Amygdala (tissue), 56 donors: ENCODE measurements at places on chromosomes 6 and 20.
A peak's percentile ranks its signal among the peaks of the same experiment; 100 is the strongest.

GRCh38 chr6:114997813-114998292 lies 655.0 kb upstream of the HS3ST5 start:
- DNase-seq = no peak

GRCh38 chr6:126812651-126813050 lies 305.8 kb upstream of the RSPO3 start:
- no peak for DNase-seq

- no peak for DNase-seq
These were observed 146.4 kb upstream of the ARID1B start for GRCh38 chr6:156630613-156631302.

- DNase-seq = no peak
These were observed 585.3 kb upstream of the FLRT3 start for GRCh38 chr20:14922503-14923267.

DNA sequence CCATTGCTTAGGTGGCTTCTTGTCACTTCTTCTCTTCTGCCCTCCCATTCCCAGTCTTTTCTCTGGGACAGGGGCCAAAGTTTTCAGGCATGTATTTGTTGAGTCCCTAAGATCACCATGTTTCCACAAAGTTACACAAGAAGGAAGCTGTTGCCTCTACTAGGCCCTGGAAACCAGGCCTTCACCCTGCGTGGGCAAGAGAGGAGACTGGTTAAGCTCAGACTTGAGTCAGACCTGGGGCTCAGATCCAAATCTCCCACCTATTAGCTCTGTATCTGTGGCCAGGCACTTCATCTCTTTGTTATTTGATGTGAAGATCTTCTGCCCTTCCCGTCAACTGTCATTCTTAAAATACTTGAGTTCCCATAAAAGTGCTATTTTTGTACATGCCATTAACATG lies 154.6 kb downstream of the SASH1 start:
- DNase-seq = no peak

- no peak for DNase-seq
These were observed 17.7 kb upstream of the DST start for GRCh38 chr6:56660381-56660730.

- DNase-seq = no peak
These were observed 31.3 kb downstream of the KLHL31 start for GRCh38 chr6:53634184-53634631.

DNA sequence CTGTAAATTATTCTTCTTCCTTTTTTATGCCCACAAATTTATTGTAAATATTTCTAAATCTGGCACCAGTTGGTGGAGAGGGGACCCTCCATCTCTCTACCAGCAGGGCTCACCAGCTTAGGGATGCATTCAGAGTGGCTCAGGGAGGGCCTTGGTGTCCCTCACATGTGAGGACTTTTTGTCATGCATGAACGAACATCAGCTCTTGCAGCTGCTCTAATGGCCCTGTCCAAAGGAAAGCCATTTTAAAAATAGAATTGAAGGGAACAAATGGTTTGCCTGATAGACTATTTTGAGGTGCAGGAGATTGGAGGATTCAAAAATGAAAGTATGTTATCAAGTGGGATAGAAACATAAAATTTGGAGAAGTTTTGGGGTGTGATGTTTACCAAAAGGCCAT lies 37.5 kb upstream of the KLHL31 start:
- no peak for DNase-seq

GRCh38 chr6:170438402-170438753 lies 114.7 kb downstream of the PSMB1 start:
- peak; percentile 30 for DNase-seq

DNA sequence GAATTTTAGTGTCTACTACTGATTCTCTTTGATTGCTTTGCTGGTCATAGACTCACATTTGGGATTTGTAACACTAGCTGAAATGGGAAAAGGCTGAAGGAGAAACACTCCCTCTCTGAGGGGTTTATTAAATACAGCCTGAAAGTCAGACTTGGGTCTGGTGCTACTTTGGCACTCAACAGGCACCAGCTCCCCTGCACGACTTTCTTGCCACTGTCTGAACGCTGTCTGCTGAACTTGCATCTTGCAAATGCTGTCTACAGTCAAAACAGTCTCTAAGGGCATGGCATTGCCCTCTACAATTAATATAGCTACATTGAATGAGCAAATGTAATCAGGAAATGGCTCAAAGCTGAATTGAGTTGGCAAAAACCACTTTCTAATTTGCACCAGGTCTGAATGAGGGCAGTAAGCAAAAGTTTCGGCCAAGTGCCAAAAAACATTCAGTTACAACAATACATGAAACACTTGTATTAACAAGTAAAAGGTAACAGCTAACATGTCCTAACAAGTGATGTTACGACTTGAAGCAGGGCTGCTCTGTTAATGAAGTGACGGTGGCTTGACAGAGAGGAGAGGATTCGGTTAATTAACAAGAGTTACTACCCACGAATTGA lies 119.5 kb downstream of the FOXC1 start:
- no peak for DNase-seq

DNA sequence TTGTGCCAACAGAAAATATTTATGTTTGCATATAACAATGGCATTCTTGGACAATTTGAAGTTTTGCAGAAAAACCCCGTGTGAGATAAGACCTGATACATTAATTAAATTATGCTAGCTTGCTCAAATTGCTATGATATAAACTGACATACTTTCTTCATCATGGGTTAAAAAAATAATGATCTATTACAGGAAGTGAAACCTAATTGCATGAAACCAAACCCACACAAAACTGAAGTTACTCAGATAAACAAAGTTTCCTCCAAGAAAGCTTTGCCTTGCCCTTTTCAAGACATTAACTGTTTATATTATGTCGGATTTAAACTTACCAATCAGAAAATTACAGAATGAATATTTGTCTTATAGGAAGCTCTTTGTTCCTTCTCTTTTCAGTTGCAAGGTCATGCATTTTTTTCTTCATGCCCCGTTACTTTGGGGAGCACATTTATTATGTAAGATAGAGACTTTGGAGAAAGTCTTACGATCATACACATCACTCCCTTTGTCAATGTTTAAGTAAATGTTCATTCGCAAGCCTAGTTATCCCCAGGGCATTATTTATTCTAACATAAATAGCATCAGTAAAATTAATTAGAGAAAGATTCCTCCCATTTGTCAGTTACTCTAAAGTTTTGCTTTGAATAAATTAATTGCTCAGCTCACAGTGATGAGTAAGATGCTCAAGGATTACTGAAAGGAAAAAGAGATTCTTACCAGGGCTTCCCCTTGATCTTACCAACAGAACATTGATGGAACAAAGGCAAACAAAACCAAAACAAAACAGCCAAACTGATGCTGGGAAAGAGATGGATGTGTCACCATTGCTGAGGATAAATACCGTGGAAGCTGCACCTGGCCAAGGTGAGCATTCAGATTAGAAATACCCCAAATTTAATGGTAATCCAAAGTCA lies 14.8 kb upstream of the TMEM244 start:
- no peak for DNase-seq

GRCh38 chr20:50226093-50226974 lies 35.7 kb downstream of the CEBPB start:
- no peak for DNase-seq

DNA sequence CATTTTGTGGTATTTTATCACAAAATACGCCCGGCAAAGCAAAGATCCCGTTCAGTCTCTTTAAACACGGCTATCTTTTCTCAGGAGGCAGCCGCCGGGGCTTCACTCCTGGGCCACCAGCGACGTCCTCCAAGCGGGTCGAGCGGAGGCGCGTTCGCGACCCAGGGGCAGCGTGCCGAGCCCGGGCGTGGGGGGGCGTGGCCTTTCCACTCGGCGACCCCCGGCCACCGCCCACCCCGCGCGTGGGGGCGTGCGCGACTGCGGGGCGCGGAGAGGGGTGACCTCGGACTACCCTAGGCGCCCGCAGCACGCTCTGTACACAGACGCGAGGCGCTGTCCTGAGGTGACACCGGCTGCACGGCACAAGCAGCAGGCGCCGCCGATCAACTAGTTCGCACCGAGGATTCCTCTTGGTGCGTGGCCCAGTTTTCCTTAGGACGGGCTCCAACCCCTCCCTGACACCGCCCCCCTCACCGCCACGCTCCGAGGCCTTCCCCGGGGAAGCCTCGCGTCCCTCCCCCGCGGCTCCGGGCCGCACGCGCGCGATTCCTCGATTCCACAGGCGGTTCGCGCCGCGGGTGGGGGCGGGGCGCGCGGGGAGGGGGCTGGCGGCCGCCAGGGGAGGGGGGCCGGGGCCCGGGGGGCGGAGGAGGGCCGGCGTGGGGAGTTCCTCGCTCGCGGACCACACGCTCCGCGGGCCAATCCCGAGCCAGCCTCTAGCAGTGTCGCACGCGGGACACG lies 1.1 kb upstream of the JARID2 start:
- peak; percentile 80 for DNase-seq

DNA sequence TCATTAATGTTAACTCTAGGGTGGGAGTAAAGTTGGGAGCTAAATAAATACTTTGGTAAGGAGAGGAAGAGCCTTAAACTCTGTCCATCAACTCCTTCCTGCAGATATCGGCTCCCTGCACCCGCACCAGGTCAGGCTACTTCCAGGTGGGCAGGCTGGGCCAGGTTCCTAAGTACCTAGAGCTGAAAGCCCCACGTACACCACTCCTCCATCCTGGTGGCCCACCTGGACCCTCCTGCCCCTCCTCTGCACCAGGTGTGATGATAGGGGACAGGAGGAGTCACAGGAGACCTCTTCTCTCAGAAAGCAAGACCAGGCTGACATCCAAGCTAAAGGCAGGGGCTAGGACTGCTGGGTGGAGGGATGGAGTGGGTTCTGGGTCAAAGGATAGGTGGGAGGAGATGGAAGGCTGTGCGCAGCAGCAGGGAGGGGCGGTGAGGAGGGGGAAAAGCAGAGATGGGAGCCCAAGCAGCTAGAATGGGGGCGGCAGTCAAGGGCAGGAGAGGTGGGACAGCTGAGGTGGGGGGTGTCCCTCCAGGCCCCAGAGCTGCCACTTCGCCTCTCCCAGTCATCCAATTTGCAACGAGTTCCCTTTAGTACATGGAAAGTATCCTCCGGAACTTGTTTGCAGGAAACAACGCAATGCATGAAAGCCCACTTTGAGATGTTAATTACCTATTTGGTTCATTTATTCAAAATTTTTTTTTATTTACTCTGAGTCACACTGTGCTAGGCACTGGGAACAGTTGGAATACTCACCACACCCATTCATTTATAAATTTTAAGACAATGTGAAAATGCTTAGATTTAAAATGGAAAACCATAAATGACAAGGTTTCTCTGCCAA lies 15.2 kb upstream of the TOX2 start:
- no peak for DNase-seq

DNA sequence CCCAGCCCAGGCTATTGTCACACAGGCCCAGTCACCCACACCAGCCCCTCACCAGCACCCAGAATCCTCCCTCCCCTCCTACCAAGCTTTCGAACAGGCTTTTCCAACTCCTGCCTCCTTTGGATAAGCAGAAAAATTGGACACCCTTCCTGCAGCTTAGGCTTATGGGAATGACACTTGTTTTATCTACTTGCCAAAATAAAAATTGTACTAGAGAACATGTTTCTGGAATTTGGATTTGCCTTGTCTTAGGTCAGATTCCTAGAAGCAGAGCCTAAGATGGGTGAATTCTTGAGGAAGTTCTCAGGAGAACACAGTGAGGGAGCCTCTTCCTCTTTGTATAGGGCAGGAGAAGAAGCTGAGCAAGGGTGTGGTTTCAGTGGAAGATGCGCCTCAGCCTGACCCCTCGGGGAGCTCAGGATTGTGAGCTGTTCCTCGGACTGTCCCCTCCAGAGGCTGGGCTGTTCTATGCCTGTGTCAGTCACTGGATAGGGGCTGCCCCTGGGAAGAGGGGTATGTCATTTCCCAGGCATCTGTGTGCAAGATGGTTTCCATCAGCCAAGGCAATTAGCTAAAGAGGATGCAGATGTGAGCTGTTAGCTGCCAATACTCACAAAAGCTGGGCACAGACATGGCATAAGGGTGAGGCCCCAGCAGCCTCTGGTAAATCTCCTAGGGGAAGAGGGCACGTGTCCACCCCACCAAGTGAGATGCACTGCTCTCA lies 33.9 kb downstream of the ITPR3 start:
- DNase-seq = no peak

DNA sequence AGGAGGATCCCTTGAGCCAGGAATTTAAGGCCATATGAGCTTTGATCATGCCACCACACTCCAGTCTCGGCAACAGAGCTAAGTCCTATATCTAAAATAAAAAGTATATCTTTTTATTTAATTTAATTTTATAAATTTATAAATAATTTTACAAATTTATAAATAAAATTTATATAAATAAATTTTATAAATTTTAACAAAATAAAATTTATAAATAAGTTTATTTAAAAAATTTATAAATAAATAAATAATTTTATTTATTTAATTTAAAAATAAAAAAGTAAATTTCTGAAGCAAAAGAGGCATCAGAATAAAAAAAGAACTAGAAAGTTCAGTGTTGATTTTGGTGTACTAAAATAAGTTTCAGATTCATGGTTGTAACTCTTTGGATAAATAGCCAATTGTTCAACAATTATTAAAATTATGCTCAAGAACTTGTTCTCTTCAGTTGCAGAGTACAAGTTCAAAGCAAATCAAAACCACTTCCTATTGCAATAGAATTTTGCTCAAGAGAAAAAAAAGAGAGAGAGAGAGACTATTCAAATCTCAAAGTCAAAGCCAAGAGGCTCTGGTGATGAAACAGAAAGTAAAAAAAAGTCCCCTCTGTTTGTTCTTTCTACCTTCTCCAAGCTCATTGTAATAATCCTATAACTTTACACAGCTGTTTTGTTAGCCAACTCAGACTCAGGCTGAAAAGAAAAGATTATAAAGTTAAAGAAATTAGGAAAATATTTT lies 547.5 kb upstream of the ADGRB3 start:
- DNase-seq = no peak

GRCh38 chr20:5670036-5670536 lies 80.1 kb upstream of the SHLD1 start:
- DNase-seq = no peak

DNA sequence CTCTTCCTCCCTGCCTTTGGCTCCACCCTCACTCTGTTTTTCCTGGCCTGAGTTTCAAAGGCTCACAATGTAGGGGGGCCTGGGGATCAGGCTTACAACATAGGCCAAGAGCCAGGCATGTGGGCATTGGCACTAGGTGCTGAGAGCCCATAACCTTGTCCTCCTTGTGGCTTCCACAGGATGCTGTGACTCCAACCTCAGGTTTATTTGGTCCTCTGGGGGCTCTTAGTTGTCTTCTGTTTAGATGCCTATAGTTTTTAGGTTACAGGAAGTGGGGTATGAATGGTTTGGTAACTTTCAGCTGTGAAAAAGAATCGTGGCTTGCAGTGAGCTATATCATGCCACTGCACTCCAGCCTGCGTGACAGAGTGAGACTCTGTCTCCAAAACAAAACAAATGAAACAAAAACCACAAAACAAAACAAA lies 25.6 kb downstream of the MMP24 start:
- no peak for DNase-seq

DNA sequence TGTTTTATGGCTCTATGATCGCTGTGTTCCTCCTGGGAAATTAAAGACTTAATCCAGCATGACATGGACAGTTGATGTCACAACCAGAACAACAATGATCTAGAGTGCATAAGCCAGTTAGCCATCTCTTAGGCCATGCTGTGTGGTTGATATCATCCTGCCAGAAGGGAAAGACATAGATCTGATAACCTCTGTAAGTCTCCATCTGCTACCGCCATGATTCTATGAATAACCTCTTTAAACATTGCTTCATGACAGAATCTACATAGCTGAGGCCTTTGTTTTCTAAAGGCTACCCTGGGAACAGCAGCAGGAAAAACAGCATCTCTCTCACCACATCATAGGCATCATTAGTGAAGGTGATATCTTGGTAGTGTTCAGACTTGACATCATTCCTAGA lies 117.6 kb upstream of the PHACTR1 start:
- DNase-seq = no peak

GRCh38 chr6:5998711-5999687 lies 7.7 kb downstream of the NRN1 start:
- no peak for DNase-seq

GRCh38 chr6:42339991-42340401 lies 111.7 kb downstream of the TRERF1 start:
- DNase-seq = no peak
